NCI-H345 (cell line): ENCODE measurements at places on chromosomes 5 and 9.

- DNase-seq = no peak
Measured at GRCh38 chr5:38148021-38148625, 110.2 kb upstream of the EGFLAM start.

DNA sequence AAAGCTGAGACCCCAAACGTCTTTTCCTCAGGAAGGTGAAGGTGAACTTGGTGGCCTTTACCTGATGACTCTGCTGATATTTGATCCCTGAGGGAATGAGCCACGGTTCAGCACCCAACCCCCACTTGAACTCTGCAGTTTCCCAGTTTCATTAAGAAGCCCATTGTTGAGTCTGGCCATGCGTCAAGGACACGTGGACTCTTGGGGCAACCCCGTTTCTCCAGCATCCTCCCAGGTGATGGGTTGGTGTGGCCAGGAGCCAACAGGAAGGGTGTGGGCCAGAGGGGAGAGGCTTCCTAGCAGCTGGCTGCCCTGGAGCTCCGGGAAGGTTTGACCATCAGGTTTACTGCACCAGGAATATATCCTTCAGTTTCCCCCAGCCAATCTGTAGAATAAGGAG lies 59.5 kb upstream of the GNE start:
- no peak for DNase-seq

DNA sequence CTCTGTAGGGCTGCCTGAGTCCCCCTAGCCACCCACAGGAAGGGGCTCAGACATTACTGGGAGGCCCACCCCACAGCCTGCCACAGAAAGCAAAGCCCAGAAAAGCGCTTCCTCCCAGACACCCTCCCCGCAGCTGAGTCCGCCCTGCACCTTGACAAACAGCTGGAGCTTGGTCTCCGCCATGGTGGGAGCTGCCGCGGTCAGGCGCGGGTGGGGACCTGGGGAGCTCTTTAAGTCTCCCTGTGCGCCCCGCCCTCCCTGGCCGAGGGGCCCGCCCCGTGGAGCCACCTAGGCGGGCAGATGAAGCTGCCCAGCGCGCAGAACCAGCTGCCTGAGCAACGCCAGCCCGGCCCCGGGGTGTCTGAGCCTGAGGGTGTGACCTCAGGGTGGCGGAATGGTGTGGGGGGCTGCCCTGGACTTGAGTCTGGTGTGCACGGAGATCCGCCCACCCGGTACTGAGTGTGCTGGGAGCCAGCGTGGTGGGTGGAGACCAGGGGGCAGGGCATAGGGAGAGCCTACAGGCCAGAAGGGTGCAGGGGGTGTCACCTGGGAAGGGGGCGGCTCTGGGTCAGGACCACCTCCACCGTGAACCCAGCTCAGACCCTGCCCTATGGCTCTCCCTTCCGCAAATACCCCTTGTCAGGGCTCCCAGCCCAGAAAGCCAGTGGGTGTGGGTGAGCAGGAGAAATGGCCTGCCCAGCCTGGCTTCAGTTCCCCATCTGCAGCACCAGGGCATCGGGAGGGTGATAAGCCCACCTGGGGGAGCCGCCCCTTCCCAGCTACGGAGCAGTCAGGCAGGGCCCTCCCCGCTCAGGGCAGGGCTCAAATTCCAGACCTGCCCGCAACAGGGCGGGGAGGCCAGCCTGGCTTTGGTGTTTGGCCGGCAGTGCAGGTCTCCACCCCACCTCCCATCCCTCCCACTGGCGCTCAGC lies at the start of gene CLIC3:
TSS of gene CLIC3 (minus strand) at position 208 of the 932 bp plus-strand sequence. CDS start at position 183, 25 bp downstream.
- DNase-seq = peak; percentile 28

GRCh38 chr5:120252839-120253238 lies 211.3 kb upstream of the PRR16 start:
- no peak for DNase-seq

DNA sequence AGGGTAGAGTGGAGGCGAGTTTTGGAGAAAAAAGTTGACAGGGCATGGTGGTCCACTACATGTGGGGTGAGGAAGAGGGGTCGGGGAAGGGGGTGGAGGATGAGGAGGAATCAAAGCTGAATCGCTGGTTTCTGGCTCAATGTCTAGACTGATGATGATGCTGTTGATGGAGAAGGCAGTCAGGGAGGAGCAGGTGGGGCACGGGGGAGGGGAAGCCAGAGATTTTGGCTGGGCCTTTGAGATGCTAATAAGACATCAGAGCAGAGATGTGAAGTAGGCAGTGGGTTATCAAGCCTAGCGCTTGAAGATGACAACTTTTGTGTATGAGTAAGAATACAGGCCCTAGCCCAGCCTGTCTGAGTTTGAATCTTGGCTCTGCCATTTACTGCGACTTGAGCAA lies 32.4 kb upstream of the TTC23L start:
- DNase-seq = no peak

DNA sequence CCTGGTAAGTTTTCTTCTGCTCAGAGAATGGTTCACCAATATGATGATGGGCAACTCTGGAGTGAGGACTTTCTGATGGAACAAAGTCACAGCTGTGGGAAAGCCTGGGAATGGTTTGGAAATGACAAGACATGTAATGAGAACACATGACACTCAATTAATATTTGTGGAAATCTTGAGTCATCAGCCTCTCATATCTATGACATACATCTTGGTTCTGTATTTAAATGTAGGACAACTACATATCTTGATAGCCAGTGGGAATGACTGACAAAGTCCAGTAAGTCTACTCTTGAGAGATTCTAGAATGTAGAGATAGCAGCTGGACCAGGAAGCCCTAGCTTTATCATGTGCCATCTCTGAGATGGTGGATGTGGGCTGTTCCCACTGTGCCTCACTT lies 85.5 kb downstream of the PALM2AKAP2 start:
- DNase-seq = no peak

- no peak for DNase-seq
Measured at GRCh38 chr5:121725450-121725849, 126.2 kb upstream of the FTMT start.
